ENCODE measurements at places on chromosomes 11 and 22.

DNA sequence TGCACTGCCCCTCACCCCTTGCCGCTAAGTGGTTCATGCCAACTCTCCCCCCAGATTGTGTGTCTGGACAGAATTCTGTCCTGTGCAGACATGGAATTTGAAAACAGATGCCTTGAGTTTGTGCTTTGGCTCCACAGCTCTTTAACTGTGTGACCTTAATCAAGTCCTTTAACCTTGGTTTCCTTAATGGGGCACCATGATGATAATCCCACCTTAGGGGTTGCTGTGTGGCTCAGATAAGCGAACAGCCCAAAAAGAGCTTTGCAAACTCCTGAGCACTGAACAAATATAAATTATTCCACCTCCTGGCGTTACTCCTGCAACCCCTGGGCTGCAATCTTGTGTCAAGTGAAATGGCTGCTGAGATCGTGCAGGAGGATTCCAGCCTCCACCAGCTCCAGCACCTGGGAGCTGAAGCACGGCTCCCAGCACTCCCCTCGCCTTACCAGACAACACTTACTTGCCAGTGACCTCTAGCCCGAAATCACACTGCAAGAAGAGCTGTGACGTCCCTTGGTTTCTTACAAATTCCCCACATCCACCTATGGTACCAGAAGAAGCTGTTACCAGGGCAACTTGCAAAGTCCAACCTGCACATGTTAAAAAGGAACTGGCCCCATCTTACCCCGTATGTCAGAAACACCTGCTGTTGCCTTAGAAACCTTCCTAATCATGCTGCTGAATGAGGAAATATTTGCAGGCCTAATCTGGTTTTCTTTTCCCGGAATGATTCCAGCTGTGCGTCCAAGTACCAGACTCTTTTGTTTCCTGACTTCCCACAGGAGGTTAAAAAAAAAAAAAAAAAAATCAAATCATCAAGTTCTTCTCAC, 13.2 kb downstream of the VPS37C start:
- no peak for DNase-seq

DNA sequence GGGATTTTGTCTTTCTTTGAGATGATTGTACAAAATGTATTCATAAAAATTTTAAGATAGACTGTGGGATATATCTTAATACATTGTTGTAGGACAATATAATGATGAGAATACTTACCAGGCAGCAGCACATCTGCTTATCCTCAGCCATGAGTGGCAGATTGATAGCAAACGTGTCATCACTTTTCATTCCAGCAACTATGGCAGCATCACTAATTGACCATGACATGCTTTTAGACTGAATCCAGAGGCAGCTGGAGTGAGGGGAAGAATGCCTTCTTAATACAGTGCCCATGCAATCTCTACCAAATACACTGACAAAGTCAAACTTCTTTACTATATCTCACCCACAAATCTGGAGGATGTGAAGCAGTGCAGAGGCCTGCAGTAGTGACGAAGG, 755.2 kb upstream of the RAG2 start:
- no peak for DNase-seq

GRCh38 chr11:43852057-43852636, 28.5 kb upstream of the ALKBH3 start:
- DNase-seq: no peak

GRCh38 chr11:469684-470560, 19.8 kb downstream of the PTDSS2 start:
- no peak for DNase-seq

GRCh38 chr11:128694618-128695481, 978 bp downstream of the FLI1 start:
- DNase-seq: no peak

DNA sequence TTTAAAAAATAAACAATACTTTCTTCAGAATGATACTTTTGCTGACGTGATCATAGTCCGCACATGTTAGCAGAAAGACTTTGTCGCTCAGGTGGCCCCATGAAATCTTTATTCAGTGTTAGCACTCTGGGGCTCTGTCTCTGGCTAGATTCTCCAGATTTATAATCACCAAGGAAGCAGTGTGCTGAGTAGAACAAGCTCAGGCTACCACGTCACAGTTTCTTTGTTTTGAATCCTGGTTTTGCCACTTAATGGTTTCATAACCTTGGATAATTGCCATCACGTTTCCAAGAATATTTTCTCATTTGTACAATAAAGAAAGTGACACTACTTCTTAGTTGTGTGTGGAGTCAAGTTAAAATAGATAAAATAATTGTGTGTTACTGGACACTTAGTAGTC, 3.9 kb upstream of the MUC15 start:
- DNase-seq: no peak

DNA sequence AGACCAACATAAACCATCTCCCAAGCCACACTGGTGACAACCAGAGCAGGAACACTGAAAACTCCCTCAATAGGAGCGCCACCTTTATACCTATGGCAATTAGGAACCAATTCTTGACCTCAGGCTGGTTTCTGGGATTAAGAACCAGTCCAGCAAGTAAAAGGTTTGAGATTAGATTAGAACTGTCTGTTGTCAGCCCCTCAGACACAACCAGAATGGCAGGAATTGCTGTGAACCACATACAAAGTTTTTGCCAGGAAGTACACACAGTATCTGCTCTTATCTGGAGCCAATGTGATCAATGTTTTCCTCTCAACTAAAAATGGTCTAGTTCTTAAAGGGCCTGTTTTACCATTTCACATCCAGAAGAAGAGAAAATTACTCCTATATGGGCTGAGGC, 55.2 kb downstream of the RBFOX2 start:
- DNase-seq: no peak

DNA sequence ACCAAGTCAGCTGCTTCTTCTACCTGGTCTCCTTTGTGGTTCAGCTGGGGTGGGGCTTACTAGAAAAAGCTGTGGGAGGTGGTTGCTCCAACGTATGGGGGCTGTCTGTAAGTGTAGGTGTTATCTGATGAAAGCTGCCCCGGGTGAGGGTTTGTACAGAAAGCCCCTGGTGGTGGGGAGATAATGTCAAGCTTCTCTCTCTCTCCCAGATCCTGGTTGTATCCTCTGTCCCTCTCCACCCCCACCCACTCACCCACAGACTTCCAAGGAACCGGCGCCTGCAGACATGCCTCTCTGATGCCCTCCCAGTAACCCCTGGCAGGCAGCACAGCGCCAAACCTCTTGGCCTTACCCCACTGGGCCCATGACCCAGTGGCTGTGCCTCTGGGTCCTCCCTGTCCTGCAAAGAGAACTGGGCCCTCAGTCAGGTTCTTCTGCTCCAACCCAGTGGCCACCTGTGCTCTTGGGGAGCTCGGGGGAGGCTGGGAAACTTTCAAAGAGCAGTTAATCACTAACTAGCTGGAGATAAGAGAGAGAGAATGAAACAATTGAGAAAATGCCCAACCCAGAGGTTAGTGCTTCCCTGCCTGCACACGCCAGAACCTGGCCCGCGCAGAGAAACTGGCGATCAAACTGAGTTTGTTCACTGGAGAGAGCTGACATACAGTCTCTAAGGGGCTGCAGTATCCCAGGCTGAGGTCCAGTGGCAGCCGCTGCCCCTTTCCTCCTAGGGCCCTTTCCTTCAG, 20.4 kb upstream of the EHF start:
- DNase-seq: no peak

GRCh38 chr11:127226380-127226779, 225.8 kb upstream of the KIRREL3 start:
- no peak for DNase-seq

- DNase-seq: no peak
Observed at GRCh38 chr11:118263695-118264568, at the start of gene MPZL2. Gene MPZL2 (minus strand): TSS chr11:118264297. CDS start chr11:118264153, 144 bp downstream.

- no peak for DNase-seq
Observed at GRCh38 chr22:42060489-42060888, 10.1 kb downstream of the NAGA start.

- DNase-seq: no peak
Observed at GRCh38 chr11:113134626-113135025, 173.4 kb downstream of the NCAM1 start.

GRCh38 chr11:69434471-69434931, 47.0 kb upstream of the LINC01488 start:
- DNase-seq: no peak

- DNase-seq: no peak
Observed at GRCh38 chr11:82832983-82833382, 67.2 kb downstream of the PRCP start.

GRCh38 chr22:49099496-49100124, 728.1 kb downstream of the BRD1 start:
- no peak for DNase-seq

- no peak for DNase-seq
Observed at GRCh38 chr11:36074941-36075431, 131.1 kb downstream of the LDLRAD3 start.

GRCh38 chr11:101909087-101909486, 5.7 kb upstream of the CEP126 start:
- DNase-seq: no peak

GRCh38 chr22:28051091-28051786, 132.2 kb upstream of the PITPNB start:
- no peak for DNase-seq

GRCh38 chr11:65976216-65977176, 15.0 kb downstream of the SART1 start:
- no peak for DNase-seq

DNA sequence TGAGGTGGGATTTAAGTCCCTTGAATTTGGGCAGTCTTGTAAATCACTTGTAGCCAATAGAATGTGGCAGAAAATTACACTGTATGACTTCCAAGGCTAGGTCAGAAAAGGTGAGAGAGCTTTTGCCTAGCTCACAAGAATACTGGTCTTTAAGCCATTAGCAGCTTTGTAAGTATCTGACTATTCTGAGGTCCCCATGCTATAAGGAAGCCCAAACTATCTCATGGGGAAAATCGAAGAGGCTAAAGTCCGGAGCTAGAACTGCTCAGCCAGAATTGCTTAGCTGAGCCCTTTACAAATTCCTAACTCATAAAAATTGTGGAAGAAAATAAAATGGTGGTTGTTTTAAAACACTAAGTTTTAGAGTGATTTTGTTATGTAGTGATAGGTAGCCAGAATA, 13.0 kb downstream of the FAR1 start:
- no peak for DNase-seq

- no peak for DNase-seq
Observed at GRCh38 chr11:43942662-43943371, 380 bp downstream of the C11orf96 start.

DNA sequence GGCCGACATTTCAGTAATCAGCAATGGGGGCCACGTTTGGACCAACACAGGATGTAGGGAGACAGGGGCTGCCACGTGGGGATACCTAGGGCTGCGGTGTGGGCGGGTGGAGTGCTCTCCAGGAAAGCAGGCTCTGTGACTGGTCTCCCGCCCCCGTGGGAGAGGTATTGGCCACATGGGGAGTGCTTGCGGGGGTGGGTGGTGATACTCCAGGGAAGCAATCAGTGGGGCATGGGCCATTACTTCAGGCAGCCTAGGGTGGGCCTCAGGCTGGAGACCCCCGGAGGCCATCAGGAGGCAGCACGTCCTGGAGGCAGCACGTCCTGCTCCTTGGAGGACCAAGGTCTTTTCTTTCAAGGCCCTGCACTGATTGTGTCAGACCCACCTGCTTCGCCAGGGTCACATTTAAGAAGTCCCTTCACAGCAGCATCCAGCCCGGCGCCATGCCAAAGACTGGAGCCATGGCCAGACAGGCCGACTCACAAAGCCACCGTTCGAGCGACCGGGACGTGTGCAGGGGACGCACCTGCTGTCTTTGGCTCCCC, 3.0 kb upstream of the MUC2 start:
- DNase-seq: no peak

GRCh38 chr11:133476570-133477250, 55.6 kb downstream of the OPCML start:
- DNase-seq: no peak

GRCh38 chr11:19244621-19245020, 3.9 kb upstream of the E2F8 start:
- no peak for DNase-seq

DNA sequence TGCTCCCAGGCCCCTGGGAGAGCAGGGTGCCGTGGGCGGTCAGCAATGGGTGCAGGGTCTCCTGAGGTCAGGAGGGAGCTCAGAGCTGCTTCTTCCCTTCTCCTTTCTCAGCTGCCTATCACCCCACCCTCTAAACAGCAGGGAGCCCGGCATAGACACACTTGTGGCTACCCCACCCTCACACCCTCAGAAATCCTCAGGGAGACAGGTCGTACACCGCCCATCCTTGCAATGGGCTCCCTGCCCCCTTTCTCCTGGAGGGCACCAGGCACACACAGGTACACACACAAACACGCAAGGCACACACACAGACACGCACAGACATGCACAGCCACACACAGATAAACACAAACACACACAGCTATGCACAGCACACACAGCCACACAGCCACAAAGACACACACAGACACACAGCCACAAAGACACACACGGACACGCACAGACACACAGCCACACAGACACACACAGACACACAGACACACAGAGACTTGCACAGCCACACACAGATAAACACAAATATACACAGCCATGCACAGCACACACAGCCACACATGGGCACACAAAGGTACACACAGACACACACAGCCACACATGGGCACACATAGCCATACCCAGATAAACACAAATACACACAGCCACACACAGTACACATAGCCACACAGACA, 44.9 kb upstream of the TH start:
- DNase-seq: no peak

DNA sequence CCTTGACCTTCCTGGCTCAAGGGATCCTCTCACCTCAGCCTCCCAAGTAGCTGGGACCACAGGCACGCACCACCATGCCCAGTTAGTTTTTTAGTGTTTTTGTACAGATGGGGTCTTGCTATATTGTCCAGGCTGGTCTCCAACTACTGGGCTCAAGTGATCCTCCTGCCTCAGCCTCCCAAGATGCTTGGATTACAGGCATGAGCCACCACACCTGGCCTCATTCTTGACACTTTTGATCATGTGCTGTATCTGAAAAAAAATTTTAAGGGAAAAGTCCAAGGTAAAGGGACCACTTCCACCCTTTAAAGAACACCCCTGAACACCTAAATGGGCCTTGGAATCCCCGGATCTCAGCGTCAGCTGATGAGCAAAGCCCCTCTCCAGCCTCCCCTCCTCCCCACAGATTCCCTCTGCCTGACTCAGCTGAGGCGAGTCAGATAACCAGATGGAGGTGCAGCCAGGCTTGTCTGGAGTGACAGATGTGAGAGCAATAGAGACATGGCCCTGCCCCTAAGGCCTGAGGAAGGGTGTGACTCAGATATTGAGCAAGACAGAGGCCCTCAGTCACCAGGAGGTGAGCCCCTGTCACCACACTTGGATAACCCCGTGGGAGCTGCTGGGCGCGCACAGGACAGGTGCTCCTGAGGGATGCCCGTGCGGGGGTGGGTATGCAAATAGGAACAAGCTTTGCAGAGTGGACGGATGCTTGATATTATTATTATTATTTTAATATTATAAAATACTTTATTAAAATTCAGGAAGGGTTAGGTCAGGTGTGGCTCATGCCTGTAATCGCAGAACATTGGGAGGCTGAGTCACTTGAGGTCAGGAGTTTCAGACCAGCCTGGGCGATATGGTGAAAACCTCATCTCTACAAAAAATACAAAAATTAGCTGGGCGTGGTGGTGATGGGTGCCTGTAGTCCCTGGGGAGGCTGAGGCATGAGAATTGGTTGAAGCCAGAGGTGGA, 5.0 kb upstream of the CCDC88B start:
- DNase-seq: no peak

- DNase-seq: no peak
Observed at GRCh38 chr11:61874377-61874809, 17.0 kb downstream of the FADS3 start.

GRCh38 chr22:30705710-30706651, 11.3 kb downstream of the OSBP2 start:
- DNase-seq: no peak
